Neural crest cell (in vitro differentiated cells): ENCODE measurements at places on chromosomes 3 and 15. TPM values are rescaled to one million over a fixed set of nuclear protein-coding genes. Genes with fewer than 3 reads are reported as not detected.

DNA sequence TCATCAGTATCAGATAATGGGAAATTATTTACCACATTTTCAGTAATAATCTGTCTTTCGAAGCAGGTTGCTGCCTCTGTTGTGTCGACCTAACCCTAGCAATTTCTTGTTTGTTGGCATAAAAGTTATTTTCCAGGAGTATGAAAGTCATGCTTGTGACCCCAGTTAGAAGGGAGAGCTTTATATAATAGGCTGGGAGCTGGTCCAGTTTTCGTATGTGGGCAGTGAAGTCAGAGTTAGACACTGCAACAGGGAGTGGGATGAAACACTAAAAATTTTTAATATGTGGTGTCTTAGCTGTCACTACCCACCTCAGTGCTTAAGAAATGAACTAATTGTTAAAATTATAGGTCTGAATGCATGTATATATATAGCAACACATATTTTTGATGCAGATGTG lies 348.5 kb downstream of the FEZF2 start:
- no peak for DNase-seq
- no peak overlapping the region for H3K4me3 ChIP-seq
- peaks cover 15% of the 10 kb centered on the region for H3K4me1 ChIP-seq

The GABRA5 gene
- 0.54 and 0.61 TPM in 2 replicates for total RNA-seq

The SLC35G2 gene
- total RNA-seq, result 5.8 and 6.0 TPM in 2 replicates

DNA sequence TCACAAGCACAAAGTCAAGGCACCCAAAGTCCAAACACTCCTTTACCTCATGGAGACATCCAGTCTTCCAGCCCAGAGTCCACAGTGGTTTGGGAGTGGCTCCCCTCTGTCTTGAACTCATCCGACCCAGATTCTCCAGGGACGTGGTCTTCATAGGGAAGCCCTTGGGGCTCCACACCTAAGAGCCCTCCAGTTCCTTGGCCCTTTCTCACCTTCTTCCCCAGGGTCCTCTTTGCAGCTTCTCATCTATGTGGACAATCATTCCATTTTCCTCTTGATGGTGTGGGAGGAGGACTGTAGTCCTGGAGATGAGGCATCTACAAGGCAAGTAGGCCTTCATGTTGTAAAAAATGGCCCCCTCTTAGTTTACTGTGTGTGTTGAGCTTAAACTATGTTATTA lies 87.3 kb upstream of the RNF7 start:
- H3K4me3 ChIP-seq, result no peak overlapping the region
- peaks cover 6% of the 10 kb centered on the region for H3K27me3 ChIP-seq
- H3K36me3 ChIP-seq, result no peaks in the 10 kb centered on the region
- no peak for DNase-seq
- no peak overlapping the region for H3K27ac ChIP-seq
- peaks cover 5% of the 10 kb centered on the region for H3K4me1 ChIP-seq

The SNURF gene
- 12.1 and 14.0 TPM in 2 replicates for total RNA-seq

DNA sequence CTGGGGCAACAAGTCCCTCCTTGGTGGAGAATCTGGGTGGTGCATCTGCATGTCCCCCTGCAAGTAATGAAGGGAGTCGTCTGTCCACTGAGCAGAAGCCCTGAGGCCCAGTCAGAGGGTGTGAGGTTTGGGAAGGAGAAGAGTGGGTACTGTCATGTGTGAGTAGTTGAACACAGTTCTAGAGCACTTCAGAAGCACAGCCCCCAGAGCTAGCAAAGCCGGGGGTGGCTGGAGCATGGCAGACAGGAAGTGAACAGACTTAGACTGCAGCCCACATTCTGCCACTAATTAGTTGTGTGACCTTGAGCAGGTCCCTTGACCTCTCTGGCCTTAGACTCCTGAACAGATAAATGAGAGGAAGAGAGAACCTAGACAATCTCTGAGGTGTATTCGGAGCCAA lies 207.6 kb downstream of the UACA start:
- H3K27me3 ChIP-seq, result no peaks in the 10 kb centered on the region
- H3K4me3 ChIP-seq, result no peak overlapping the region
- no peaks in the 10 kb centered on the region for H3K36me3 ChIP-seq
- no peak overlapping the region for H3K27ac ChIP-seq

The ADAMTS7 gene
- 62.9 and 68.2 TPM in 2 replicates for total RNA-seq

The GOLGA6B gene
- total RNA-seq, result not detected in 2 replicates

DNA sequence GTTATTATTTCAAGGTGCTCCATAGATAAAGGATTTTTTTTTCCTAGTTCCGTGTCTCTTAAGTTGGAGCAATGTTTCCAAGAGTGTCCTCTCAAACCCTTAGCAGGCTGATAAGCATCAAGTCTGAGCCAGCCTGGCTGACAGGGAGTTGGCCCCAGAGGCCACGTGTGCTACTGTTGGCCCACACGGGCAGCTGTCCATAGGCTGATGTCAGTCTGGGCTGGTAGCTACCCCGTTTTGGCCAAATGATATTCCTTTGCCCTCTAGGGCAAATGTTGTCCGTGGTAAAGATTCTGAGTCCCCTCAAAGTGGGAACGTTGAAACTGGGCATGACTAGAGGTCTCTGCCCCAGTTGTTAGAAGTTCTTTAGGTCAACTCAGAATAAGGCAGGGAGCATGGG lies 99.4 kb downstream of the FLNB start:
- H3K4me3 ChIP-seq, result no peak overlapping the region
- no peaks in the 10 kb centered on the region for H3K27me3 ChIP-seq
- H3K27ac ChIP-seq, result no peak overlapping the region
- peaks cover 15% of the 10 kb centered on the region for H3K36me3 ChIP-seq

DNA sequence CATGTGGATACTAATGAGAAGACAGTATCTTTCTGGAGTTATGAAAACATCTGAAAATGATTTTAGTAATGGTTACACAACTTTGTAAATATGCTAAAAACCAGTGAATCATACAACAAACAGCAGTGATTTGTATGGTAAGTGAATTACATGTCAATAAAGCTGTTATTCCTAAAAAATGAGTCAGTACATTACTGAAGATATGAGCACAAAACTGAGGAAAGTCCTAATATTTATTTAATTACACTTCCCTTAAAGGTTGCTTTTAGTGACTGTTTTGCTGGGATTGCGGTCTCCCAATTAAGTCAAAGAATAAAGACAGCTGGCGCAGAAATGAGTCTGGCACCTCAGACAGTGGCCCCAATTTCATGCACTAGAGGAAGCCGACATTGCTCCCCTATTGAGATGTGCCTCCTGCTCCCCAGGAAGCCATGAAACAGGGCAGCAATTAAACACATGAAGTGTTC lies 50.9 kb upstream of the FSIP1 start:
- H3K4me3 ChIP-seq, result no peak overlapping the region
- H3K27me3 ChIP-seq, result no peaks in the 10 kb centered on the region
- no peak overlapping the region for H3K27ac ChIP-seq
- peaks cover 4% of the 10 kb centered on the region for H3K4me1 ChIP-seq
- H3K36me3 ChIP-seq, result peaks cover under 1% of the 10 kb centered on the region

GRCh38 chr3:12870942-12871341 lies 29.6 kb upstream of the RPL32 start:
- H3K36me3 ChIP-seq, result no peaks in the 10 kb centered on the region
- H3K4me3 ChIP-seq, result no peak overlapping the region
- H3K27ac ChIP-seq, result no peak overlapping the region
- no peak for DNase-seq
- H3K27me3 ChIP-seq, result peaks cover 7% of the 10 kb centered on the region

DNA sequence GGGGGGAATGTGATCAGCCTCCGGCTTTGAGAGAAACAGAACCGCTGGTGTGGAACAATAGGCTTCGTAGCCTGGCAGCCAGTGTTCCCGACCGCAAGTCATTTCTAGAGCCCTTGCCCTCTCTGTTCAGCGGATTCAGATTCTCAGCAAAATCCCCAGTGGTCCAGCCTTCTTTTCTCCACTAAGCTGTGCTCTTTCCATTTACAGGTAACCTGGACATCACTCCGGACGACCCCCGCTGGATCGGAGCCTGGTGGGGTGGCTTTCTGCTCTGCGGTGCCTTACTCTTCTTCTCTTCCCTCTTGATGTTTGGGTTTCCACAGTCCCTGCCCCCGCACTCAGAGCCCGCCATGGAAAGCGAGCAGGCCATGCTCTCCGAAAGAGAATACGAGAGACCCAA lies 250.6 kb downstream of the SLCO3A1 start:
- DNase-seq, result no peak
- peaks cover 7% of the 10 kb centered on the region for H3K4me1 ChIP-seq
- peaks cover 12% of the 10 kb centered on the region for H3K27me3 ChIP-seq
- H3K4me3 ChIP-seq, result no peak overlapping the region
- no peak overlapping the region for H3K27ac ChIP-seq

- no peak for DNase-seq
- peak overlapping the region; percentile 16 for H3K27ac ChIP-seq
- no peak overlapping the region for H3K4me3 ChIP-seq
- H3K4me1 ChIP-seq, result no peaks in the 10 kb centered on the region
- no peaks in the 10 kb centered on the region for H3K36me3 ChIP-seq
These were observed 98.3 kb upstream of the SELENOK start for GRCh38 chr3:53989946-53990345.

DNA sequence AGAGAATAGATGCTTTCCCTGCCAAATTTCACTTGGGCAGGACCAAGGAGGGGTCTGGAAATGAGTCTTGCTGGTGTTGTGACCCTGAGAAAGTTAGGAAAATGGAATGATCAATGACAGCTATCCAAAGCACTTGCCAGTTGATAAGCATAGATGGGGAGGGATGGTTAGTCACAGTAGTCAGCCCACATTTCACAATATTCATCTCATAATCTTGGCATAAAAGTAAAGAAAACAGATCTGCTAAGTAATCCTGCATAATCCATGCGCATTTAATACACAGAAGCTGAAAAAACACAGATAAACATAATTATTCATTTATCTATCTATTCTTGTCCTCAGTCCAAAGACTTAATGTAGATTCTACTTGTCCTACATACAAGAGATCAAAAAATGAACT lies 184.1 kb downstream of the ZIC4 start:
- no peak for DNase-seq
- H3K27ac ChIP-seq, result no peak overlapping the region
- no peaks in the 10 kb centered on the region for H3K27me3 ChIP-seq
- no peak overlapping the region for H3K4me3 ChIP-seq

GRCh38 chr3:4928277-4928789 lies 50.9 kb upstream of the BHLHE40 start:
- H3K4me3 ChIP-seq, result no peak overlapping the region
- H3K4me1 ChIP-seq, result no peaks in the 10 kb centered on the region
- peak overlapping the region; percentile 2 for H3K27ac ChIP-seq
- H3K36me3 ChIP-seq, result no peaks in the 10 kb centered on the region
- no peaks in the 10 kb centered on the region for H3K27me3 ChIP-seq

The MASP1 gene
- 0.58 and 1.4 TPM in 2 replicates for total RNA-seq

DNA sequence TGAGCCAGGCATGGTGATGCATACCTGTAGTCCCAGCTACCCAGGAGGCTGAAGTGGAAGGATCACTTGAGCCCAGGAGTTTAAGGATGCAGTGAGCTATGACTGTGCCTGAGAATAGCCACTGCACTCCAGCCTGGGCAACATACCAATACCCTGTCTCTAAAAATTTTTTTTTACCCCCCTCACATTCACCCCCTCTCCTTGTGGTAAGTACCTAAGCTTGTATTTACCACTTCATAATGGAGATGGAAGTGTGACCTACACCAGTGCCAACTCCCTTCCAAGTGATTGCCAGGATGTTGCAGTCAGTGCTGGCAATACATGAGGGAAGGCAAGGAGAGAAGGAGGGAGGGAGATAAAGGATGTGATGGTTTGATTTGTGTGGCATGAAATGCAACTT lies 84.2 kb downstream of the LRRC28 start:
- H3K27ac ChIP-seq, result no peak overlapping the region
- H3K27me3 ChIP-seq, result no peaks in the 10 kb centered on the region
- H3K4me1 ChIP-seq, result peaks cover 9% of the 10 kb centered on the region
- no peak overlapping the region for H3K4me3 ChIP-seq
- no peaks in the 10 kb centered on the region for H3K36me3 ChIP-seq

The CIB2 gene
- 36.5 and 37.7 TPM in 2 replicates for total RNA-seq

- no peak overlapping the region for H3K4me3 ChIP-seq
- H3K27me3 ChIP-seq, result peaks cover 2% of the 10 kb centered on the region
- H3K4me1 ChIP-seq, result peaks cover 4% of the 10 kb centered on the region
These were observed 33.5 kb upstream of the RBP1 start for GRCh38 chr3:139572847-139573672.

The EIF4E3 gene
- total RNA-seq, result 8.9 TPM in 2 replicates

The TIGIT gene
- total RNA-seq, result not detected in 2 replicates
